WTC11 (cell line): ENCODE measurements at places on chromosomes 1 and 21. TPM values are rescaled to one million over a fixed set of nuclear protein-coding genes. Genes with fewer than 3 reads are reported as not detected.

PLA2G2D gene
- total RNA-seq, result not detected in 3 replicates

AMPD1 gene
- not detected in 3 replicates for total RNA-seq

GRCh38 chr1:234916840-234917239 is 211.8 kb downstream of the TOMM20 start:
- H3K27ac ChIP-seq, result no peak overlapping the region
- H3K4me1 ChIP-seq, result peaks cover 62% of the 10 kb centered on the region

DNA sequence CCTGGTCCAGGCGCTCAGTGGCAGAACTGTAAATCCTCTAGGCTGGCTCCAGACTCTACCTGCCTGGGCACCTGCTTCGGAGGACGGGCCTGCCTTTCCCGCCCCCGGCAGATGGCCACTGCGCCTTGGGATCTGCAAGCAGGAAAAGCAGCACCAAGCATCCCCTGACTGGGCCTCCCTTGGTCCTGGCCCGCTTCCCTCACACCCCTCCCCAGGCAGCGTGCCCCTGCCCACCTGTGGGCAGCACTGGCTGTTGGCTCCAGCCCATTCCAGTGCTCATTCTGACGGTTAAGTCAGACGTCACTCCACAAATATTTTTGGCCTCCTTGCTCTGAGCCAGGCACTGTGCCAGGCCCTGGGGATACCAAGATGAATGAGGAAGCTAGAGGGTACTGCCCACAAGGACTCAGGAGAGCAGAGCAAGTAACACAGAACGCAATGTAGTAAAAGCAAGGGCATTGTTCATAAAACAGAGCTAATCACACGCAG is 22.0 kb upstream of the BLACAT1 start:
- no peak overlapping the region for H3K27ac ChIP-seq
- no peak for DNase-seq
- peaks cover 42% of the 10 kb centered on the region for H3K27me3 ChIP-seq
- H3K4me3 ChIP-seq, result no peak overlapping the region
